Diencephalon (tissue), 1 donor: ENCODE measurements at places on chromosomes 13 and 19. TPM values are rescaled to one million over a fixed set of nuclear protein-coding genes. Genes with fewer than 3 reads are reported as not detected.

Gene WDR88
- total RNA-seq, result not detected

Gene GJB2
- 4.2 TPM for total RNA-seq

Gene PGLYRP2
- not detected for total RNA-seq

Gene ANKRD24
- total RNA-seq, result 6.5 TPM

Gene CYP2A7
- not detected for total RNA-seq

Gene NLRP7
- not detected for total RNA-seq

Gene CPT1C
- total RNA-seq, result 54.4 TPM

Gene LIM2
- not detected for total RNA-seq

Gene CD33
- total RNA-seq, result 0.23 TPM

Gene MVB12A
- 20.8 TPM for total RNA-seq

Gene PCDH20
- 24.0 TPM for total RNA-seq

Gene CELF5
- 63.7 TPM for total RNA-seq

Gene ALOX5AP
- 3.7 TPM for total RNA-seq

Gene TEX101
- not detected for total RNA-seq

Gene ZNF493
- total RNA-seq, result 96.7 TPM
